ENCODE measurements at places on chromosomes 13 and 19. TPM values are rescaled to one million over a fixed set of nuclear protein-coding genes. Genes with fewer than 3 reads are reported as not detected.

DNA sequence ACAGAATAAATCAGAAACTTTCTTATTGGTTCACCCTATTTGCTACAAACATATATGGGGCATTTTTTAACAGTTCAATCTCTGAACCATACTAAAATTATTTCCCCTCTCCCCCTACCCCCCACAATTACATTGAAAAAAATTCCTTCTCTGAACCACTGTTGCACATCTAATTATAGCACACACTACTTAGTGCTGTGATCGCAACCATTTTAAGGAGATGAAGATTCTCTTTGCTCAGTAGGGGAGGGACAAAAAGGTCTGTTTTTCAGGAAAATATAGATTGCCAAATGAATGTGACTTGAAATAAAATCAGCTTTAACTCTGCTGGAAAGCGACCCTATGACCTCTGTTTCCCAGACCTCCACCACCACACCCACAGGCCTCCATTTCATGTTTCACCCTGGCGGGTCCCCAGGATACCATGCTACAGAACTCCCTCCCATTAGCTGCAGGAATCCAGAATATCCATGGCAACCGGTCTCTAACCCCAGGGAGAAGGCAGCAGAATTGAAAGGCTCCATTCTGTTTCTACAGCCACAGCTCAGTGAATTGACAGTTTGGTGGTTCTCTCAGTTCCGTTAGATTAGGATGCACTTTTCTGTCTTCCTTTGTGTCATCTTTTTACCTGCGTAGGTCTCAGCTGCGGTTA lies 286.3 kb downstream of the TBC1D4 start:
- H3K36me3 ChIP-seq = no peaks in the 10 kb centered on the region
- H3K27ac ChIP-seq = no peak overlapping the region
- no peak for DNase-seq
- no peak overlapping the region for H3K4me3 ChIP-seq

DNA sequence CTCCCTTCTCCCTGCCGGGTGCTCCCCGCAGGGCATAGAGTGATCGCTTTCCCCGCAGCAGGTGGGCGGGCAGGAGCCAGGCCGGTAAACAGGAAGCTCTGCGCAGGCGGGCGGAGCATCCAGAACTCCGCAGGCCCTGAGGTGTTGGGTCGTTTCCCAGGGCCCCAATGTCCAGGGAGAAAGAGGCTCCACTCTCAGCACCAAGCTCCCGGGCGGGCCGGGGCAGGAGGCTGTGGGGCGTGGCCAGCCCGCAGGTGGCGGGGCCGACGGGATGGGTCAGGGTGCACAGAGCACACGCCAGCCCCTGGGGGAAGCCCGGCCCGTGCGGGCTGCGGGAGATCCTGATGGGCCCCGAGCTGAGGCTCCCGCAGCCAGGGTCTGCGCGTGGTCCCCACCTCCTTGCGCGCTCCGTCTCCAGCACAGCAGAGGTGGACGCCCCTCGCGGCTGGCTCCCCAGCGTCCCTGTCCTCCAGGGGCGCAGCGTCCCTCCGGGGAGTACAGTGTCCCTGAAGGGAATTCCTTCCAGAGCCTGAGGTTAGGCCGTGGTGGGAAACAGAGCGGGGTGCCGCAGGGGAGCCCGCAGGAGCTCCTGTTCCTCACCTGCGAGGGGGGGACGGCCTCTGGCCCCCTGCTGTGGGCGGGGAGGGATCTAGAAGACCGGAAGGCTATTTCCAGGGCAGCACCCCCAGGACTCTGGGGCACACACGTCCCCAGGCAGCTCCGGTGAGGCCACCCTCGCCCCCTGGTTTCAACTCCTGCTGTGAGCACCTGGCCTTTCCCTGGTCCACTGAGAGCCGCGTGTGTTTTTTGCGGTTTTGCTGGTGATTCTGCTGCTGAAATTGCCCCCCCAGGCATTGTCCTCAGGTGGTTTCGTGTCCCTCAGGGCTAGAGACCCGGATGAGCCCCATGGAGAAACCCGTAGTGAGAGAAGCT lies 12.2 kb downstream of the PIP5K1C start:
- H3K4me3 ChIP-seq = no peak overlapping the region
- DNase-seq = no peak
- no peaks in the 10 kb centered on the region for H3K27me3 ChIP-seq

PGLYRP2 gene
- total RNA-seq = not detected

DNA sequence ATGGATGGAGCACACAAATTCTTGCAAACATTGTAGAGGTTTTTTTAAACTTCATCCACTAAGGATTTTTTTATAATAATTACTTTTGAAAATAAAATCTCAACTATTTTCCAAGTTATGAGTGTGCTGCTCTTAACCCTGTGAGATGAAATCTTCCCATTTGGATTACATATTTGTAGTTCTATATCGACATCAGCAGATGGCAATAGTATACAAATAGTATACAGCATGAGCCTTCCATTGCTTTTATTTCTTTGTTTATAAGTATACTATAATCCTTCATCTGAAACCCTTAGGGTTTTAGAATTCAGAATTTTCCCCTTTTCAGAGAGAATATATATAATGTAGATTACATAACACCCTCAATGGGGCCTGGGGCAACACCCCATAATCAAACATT lies 70.5 kb downstream of the GJA3 start:
- H3K36me3 ChIP-seq = no peaks in the 10 kb centered on the region
- no peak overlapping the region for H3K4me3 ChIP-seq
- H3K27ac ChIP-seq = no peak overlapping the region
- H3K27me3 ChIP-seq = no peaks in the 10 kb centered on the region

- no peaks in the 10 kb centered on the region for H3K4me1 ChIP-seq
- H3K27me3 ChIP-seq = peaks cover 6% of the 10 kb centered on the region
- H3K27ac ChIP-seq = no peak overlapping the region
- no peak for DNase-seq
Measured at GRCh38 chr13:96821381-96821780, 172.9 kb downstream of the OXGR1 start.

Measured in HCT116 (cell line).